Endothelial cell of umbilical vein (primary cell): ENCODE measurements at places on chromosomes 3 and 15. TPM values are rescaled to one million over a fixed set of nuclear protein-coding genes. Genes with fewer than 3 reads are reported as not detected.
A peak's percentile ranks its signal among the peaks of the same experiment; 100 is the strongest.

DNA sequence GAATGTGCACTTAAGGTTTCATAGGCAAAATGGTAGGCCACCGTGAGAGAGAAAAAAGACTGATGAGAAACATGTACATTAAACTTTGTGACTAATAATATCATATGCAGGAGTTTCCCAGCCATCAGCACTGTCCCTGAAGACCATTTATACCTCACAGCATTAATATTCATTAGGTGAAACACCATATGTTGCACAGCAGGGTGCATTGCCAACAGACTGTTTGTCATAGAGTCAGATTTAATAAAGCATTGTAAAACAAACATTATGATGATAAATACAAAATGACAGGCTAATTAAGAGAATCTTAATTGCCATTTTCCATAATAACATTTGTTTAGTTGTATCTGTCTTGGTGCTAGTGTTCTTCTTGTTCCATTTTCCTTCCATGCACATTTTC lies 578.3 kb downstream of the EPHA3 start:
- no peaks in the 10 kb centered on the region for H3K4me1 ChIP-seq
- no peak overlapping the region for H3K27ac ChIP-seq
- H3K36me3 ChIP-seq = no peaks in the 10 kb centered on the region
- no peaks in the 10 kb centered on the region for H3K27me3 ChIP-seq
- DNase-seq = no peak

Gene PATL2
- 0.42 TPM in 1 of 2 replicates, not detected in the other for total RNA-seq

DNA sequence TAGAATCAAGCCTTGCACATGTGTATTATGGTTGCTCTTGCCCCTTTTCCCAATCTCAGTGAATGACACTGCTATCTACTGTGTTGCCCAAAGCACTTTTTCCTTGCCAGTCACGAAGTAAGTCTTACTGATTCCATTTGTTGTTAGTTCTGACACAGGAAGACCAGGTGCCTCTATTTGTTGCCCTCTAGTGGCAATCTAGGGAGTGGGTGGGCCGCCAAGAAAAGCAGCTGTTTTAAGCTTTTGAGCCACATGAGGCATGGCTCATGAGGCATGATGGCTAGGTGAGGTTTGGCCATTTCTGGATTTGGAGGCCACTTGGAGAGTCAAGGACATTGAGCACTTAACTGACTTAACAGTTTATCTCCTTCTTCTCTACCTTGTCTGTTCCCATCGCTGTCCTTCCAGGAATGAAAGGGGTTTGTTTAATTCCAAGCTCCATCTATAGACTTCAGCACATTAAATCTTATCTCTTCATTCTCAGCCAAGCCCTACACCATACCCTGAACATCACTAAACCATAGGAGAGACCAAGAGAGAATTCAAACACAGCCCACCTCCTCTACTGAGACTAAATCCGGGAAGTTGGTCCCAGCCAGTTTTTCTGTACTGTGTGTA lies 103.1 kb downstream of the HCN4 start:
- no peak overlapping the region for H3K27ac ChIP-seq
- no peaks in the 10 kb centered on the region for H3K4me1 ChIP-seq
- no peak overlapping the region for H3K4me3 ChIP-seq
- peak; percentile 57 for DNase-seq

Gene TMEM207
- total RNA-seq = not detected in 2 replicates

Gene SCAANT1
- total RNA-seq = not detected in 2 replicates

GRCh38 chr3:39101022-39101689 lies 6.3 kb downstream of the GORASP1 start:
- H3K36me3 ChIP-seq = peaks cover 32% of the 10 kb centered on the region
- H3K27me3 ChIP-seq = no peaks in the 10 kb centered on the region
- peak; percentile 32 for DNase-seq
- H3K4me1 ChIP-seq = peaks cover 11% of the 10 kb centered on the region
- no peak overlapping the region for H3K27ac ChIP-seq

- H3K36me3 ChIP-seq = no peaks in the 10 kb centered on the region
- H3K4me3 ChIP-seq = no peak overlapping the region
- no peak overlapping the region for H3K27ac ChIP-seq
- peaks cover 25% of the 10 kb centered on the region for H3K4me1 ChIP-seq
- no peak for DNase-seq
Observed at GRCh38 chr3:15610082-15610759, 8.7 kb downstream of the BTD start.

- peaks cover 5% of the 10 kb centered on the region for H3K36me3 ChIP-seq
- no peak for DNase-seq
- peaks cover 12% of the 10 kb centered on the region for H3K4me1 ChIP-seq
- H3K4me3 ChIP-seq = no peak overlapping the region
- H3K27ac ChIP-seq = no peak overlapping the region
Observed at GRCh38 chr3:108546692-108547091, 36.3 kb upstream of the MYH15 start.

Gene CCR1
- total RNA-seq = not detected in 2 replicates

Gene TMCO5A
- total RNA-seq = not detected in 2 replicates

- no peak overlapping the region for H3K27ac ChIP-seq
- no peaks in the 10 kb centered on the region for H3K4me1 ChIP-seq
- no peak for DNase-seq
Observed at GRCh38 chr3:79651536-79652065, 116.2 kb downstream of the ROBO1 start.

Gene GOLGA8M
- 1.0 and 1.6 TPM in 2 replicates for total RNA-seq

DNA sequence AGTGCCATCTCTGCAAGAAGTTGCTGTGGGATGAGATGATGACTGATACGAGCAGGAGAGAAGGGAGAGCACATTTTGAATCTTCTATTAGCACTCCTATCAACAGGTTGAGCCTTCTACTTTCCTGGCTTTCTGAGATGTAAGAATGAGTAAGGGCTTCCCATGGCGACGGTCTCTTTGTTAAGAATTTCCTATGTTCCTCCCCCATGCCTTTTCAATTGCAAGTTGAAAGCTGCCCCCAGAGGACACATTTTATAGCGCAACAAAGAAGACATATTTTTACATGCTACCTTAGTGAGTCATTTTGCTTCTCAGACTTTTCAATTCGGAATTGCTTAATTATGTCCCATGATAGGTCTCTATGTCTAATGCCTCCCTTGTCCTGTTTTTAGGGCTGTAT lies 71.3 kb upstream of the LRTM1 start:
- no peaks in the 10 kb centered on the region for H3K4me1 ChIP-seq
- no peaks in the 10 kb centered on the region for H3K36me3 ChIP-seq
- no peak overlapping the region for H3K4me3 ChIP-seq
- H3K27me3 ChIP-seq = no peaks in the 10 kb centered on the region

DNA sequence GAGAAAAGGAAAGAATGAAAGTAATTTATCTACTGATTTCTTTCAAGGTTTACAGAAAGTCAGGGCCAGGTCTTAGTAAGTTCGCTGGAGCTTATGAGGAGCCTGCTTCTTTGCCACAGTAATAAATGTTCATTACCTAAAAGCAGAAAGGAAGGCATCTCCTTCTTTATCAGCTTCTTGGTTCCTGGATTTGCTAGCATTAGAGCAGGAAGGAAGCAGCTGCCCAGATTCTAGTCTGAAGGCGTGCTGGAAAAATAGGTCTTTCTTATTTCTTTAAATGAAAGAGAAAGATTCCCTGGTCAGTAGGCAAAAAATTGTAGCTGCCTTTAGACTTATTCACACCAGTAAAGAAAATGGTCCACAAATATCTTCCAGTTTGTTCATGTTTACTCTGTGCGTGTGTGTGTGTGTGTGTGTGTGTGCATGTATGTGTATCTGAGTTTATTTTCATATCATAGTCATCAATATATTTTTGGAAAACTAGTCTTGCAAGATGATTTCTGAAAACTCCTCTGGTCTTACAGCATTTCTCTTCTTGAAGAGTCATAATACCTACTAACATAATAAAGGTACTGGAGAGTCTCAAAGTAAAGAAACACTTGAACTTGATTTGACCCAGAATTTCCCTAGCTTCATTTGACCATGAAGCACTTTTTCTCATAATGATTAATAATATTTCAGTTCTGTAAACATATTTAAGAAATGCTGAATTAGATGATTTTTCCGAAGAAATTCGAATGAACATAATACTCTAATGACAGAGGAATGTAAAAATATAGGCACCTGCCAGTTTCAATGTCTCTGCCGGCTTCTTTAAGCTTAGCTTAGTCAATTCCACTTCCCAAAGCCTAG lies 255.3 kb upstream of the ZPLD1 start:
- H3K4me3 ChIP-seq = peak overlapping the region; percentile 55
- peak; percentile 74 for DNase-seq
- H3K27ac ChIP-seq = peak overlapping the region; percentile 97
- peaks cover 4% of the 10 kb centered on the region for H3K27me3 ChIP-seq

- no peak overlapping the region for H3K4me3 ChIP-seq
- no peak for DNase-seq
- H3K27me3 ChIP-seq = no peaks in the 10 kb centered on the region
- no peak overlapping the region for H3K27ac ChIP-seq
- H3K36me3 ChIP-seq = no peaks in the 10 kb centered on the region
Observed at GRCh38 chr3:45029661-45030060, 3.6 kb downstream of the CLEC3B start.

GRCh38 chr3:145801696-145802095 lies 359.3 kb downstream of the PLOD2 start:
- H3K4me1 ChIP-seq = no peaks in the 10 kb centered on the region
- no peaks in the 10 kb centered on the region for H3K36me3 ChIP-seq
- no peak overlapping the region for H3K4me3 ChIP-seq
- H3K27me3 ChIP-seq = no peaks in the 10 kb centered on the region
- H3K27ac ChIP-seq = no peak overlapping the region

Gene CLPX
- total RNA-seq = 41.4 and 41.8 TPM in 2 replicates

DNA sequence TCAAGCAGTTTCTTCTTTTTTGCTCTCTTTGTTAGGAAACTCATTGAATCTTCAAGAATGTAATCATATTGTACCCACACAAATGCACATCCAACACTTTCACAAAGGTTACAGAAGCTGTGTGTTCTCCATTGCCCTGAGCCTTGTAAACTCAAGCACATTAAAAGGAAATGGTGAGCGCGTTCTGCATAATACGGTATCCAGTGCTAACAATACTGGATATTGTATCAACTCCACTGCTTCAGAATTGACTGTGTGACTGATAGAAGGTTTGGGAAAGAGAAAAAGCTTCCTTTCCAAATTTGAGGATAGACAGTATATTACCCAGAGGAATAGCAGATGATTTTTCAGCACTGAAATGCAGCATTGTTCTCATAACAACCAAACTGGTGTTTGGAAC lies 268.9 kb upstream of the RBMS3 start:
- H3K27ac ChIP-seq = no peak overlapping the region
- H3K4me3 ChIP-seq = no peak overlapping the region
- H3K4me1 ChIP-seq = no peaks in the 10 kb centered on the region
- no peaks in the 10 kb centered on the region for H3K36me3 ChIP-seq
- no peak for DNase-seq

Gene TF
- total RNA-seq = 0.21 and 0.69 TPM in 2 replicates

GRCh38 chr3:58416191-58416590 lies 17.4 kb downstream of the PDHB start:
- no peaks in the 10 kb centered on the region for H3K4me1 ChIP-seq
- H3K36me3 ChIP-seq = peaks cover 2% of the 10 kb centered on the region
- no peak overlapping the region for H3K27ac ChIP-seq
- no peak overlapping the region for H3K4me3 ChIP-seq
- H3K27me3 ChIP-seq = no peaks in the 10 kb centered on the region

DNA sequence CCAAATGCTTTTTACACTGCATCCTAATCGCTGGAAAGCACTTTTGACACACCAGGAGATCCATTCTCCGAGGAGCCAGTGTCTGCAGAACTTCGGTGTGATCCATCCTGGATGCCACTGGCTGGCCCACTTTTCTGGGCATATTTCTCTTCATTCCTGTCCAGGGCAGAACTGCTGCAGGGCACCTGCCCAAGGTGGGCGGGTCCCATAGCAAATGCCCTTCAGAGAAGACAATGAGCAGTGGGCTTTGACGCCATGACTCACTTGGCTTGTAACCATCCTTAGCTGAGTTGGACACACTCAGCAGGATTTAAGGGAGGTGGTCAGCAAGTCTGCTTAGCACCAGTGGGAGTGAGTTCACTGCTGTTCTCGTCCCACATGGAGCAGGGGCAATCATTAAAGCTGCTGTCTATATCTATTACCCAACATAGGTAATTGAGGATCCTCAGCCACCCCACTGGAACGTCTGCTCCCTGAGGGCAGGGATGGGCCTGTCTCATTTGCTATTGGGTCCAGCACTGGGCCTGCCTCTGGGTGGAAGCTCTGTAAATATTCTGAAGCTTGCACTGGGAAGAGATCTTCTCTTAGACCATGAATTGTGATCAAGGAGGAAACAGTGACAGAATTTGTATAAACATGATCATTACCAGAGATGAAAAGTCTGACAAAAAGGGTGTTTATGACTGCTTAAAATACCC lies 112.7 kb upstream of the IQSEC1 start:
- H3K36me3 ChIP-seq = no peaks in the 10 kb centered on the region
- DNase-seq = no peak
- no peak overlapping the region for H3K4me3 ChIP-seq

GRCh38 chr3:45472795-45473194 lies 84.4 kb downstream of the LARS2 start:
- H3K27ac ChIP-seq = no peak overlapping the region
- H3K36me3 ChIP-seq = peaks cover 5% of the 10 kb centered on the region
- no peak overlapping the region for H3K4me3 ChIP-seq
- H3K4me1 ChIP-seq = no peaks in the 10 kb centered on the region
- no peaks in the 10 kb centered on the region for H3K27me3 ChIP-seq
- DNase-seq = no peak

GRCh38 chr15:95684693-95685115 lies 645.8 kb upstream of the NR2F2 start:
- peak; percentile 97 for DNase-seq
- peaks cover 22% of the 10 kb centered on the region for H3K4me1 ChIP-seq
- peak overlapping the region; percentile 66 for H3K27ac ChIP-seq
- H3K4me3 ChIP-seq = no peak overlapping the region
- no peaks in the 10 kb centered on the region for H3K36me3 ChIP-seq

DNA sequence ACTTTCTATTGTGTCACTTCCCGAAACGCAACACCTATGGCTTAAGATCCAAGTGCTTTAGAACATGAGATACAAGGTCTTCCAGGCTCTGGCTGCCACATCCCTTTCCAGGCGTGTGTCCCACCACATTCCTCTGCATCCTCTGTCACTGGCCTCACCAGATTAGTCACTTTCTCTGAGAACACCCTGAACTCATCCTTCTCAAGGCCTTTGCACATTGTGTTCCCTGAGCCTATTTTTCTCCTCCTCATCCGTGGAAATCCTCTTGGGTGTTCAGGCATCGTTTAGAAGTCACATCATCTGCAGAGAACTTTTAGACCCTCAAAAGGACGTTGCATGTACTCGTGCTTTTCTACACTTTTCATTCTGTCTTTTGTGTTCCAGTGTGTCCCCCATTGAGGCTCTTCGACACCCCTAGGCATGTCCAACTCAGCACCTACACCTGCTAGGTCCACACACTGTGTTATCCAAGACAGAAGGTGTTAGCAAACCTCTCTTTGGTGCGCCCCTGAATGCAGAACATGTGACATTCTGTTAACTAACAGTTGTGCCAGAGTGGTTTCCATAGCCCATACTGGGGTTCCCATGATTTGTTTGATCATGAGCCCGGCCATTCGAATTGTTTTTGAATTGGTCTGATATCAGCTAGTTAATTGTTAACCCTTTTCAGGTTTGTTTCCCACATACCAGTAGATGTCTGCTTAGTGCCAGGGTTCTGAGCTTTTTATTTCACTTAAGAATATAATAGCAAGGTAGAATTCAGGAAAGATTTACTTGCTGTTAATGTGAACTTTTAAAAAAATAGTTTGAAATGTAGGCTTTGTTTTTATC lies 67.2 kb downstream of the LPP start:
- no peak overlapping the region for H3K4me3 ChIP-seq
- H3K4me1 ChIP-seq = no peaks in the 10 kb centered on the region
- no peak overlapping the region for H3K27ac ChIP-seq
- no peaks in the 10 kb centered on the region for H3K27me3 ChIP-seq
